ENCODE measurements at places on chromosomes 5 and 9. TPM values are rescaled to one million over a fixed set of nuclear protein-coding genes. Genes with fewer than 3 reads are reported as not detected.

The MATR3 gene
- 73.8 TPM for total RNA-seq

The LRRC19 gene
- total RNA-seq = 2.6 TPM

The ATP6V0E1 gene
- 113 TPM for total RNA-seq

The HEMGN gene
- total RNA-seq = 0.09 TPM

The PRR16 gene
- 1.2 TPM for total RNA-seq

The GADD45G gene
- total RNA-seq = 126 TPM

DNA sequence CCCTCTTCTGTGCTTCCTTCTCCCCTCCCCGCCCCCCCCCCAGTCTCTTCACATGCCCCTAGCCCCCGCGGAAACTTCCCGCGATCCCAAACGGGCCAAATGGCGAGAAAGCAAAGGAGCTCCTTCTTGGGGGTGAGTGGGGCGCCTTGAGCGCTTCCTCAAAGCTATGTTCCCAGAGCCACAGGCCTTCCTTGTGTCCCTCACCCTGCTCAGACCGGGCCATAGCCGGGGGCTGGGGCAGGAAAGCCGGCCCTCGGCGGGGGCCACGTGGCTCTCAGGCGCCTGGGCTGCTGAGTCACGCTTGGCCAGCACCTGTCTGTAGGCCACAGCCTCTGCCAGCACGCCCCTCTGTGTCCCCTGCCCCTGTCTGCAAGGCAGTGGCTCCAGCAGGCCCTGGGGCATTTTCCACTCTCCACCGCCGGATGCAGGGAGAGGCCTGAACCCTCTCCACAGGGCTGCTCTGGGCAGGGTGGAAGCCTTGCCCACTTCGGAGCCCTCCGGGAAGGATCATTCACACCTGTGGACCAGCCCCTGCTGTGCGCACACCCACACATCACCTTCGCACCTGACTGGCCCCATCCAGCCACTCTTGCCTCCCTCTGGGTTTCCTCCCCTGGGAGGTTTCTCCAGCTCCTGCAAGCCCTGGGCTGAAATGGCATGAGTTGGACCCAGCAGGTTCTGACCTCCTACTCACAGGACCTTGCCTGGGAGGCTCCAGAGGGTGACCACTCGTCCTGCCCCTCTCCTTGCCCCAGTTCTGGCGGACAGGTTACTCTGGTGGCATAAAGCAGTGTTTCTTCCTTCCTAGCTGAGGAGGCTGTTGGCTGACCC lies 1.2 kb upstream of the SQSTM1 start:
- peak; percentile 87 for DNase-seq

DNA sequence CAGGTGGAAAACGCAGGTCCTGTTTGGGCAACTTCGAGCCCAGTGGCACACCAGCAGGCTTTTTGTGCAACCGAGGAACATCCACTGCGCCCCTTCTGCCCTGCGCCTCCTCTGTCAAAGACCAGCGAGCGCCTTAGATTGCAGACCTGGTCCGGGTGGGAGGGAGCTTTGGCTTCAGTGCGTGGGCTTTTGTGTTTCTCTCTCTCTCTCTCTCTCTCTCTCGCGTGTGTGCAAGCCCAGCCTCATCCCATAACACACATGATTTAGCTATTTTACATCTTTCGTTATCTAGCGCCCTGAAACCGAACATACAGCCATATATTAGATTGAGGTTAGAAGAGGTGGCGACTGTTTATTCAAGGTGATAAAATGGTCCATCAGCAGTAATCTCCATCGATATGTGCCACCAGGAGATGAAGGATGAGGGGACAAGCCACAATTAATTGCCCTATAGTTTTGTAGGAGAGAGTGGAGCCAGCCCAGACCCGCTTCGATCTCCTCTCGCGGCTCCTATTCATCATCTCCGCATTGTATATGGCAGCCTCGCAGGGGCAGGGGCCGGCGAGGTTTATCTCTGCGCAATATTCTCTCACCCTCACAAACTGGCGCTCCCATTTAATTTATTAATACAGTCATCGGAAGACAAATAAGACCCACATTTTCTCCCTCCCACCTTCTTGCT lies 5.3 kb downstream of the PRDM6 start:
- DNase-seq = no peak

- no peak for DNase-seq
These were observed 53.9 kb upstream of the CPEB4 start for GRCh38 chr5:173834071-173834771.

- peak; percentile 74 for DNase-seq
These were observed 233.5 kb downstream of the FRMD3 start for GRCh38 chr9:83304686-83305085.

DNA sequence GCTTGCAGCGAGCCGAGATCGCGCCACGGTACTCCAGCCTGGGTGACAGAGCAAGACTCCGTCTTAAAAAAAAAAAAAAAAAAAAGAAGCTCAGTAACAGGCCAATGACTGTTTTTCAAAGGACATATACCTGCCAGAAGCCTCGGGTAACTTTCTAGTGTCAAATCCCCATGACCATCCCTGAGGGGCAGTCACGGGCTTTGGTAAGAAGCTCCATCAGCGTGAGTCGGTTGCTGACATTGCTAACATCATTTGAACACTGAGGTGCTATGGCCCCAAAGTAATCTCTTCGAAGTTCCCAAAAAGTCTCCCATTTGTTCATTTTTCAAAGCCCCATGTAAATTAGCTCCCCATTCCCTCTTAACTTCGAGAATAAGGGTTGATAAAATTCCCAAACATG lies 11.6 kb downstream of the NAIP start:
- no peak for DNase-seq

- DNase-seq = no peak
These were observed 5.0 kb upstream of the NSD1 start for GRCh38 chr5:177128551-177128981.

DNA sequence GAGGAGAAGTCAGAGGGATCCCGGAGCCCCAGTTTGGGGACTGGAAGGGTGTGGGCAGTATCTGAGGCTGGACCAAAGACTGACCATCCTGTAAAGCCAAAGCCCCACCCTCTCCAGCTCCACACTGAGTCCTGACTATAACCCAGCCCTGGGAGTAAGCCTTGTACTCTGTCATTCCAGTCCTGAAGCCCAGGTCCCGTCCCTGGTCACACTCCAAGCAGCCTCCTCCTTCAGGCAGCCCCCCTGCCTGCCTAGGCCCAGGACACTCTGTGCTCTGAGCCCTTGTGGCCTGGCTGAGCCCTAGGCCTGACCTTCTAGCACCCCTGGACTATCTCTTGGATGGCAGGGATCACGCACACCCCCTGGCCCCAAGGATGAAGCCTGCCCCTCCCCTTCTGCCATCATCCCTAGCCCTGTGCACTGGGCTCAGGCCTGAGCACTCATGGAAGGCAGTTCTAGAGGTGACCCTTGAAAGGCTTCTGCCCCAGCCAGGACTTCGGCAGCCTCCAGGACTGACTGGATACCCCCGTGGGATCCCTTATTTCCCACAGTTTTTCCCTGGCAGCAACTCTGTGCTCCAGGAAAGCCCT lies 28.0 kb upstream of the ENHO start:
- DNase-seq = no peak

DNA sequence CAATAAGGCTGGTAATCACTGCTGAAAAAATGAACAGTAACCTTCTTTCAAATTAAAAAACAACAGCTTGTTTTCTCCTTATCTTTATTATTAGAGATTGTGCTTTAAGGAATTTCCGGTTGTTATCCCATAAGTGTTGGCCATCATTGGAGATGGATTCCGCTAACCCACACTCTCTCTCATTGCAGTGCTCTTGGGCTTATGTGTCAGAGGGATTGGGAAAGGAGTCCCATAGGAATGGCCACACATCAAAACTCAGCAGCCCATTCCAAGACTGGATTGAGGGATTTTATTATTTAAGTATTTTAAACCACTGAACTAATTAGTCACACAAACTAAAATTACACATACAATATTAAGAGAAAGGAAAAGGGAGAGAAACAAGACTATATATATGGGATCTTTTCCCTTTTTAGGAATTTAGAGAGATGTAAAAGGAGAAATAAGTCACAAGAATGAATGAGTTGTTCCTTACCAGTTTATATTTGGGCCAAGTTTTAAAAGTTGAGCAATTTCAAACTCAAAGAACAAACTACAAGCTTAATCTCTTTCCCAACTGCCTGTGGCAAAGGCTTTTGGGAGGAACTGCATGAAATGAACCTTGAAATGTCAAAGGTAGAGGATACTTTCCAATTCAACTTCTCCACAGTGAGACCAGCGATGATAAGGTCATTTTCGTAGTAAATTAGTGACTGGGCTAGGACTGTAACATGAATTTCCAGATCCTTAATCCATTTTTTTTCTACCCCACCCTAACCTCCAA lies 2.4 kb downstream of the SPINK6 start:
- no peak for DNase-seq

DNA sequence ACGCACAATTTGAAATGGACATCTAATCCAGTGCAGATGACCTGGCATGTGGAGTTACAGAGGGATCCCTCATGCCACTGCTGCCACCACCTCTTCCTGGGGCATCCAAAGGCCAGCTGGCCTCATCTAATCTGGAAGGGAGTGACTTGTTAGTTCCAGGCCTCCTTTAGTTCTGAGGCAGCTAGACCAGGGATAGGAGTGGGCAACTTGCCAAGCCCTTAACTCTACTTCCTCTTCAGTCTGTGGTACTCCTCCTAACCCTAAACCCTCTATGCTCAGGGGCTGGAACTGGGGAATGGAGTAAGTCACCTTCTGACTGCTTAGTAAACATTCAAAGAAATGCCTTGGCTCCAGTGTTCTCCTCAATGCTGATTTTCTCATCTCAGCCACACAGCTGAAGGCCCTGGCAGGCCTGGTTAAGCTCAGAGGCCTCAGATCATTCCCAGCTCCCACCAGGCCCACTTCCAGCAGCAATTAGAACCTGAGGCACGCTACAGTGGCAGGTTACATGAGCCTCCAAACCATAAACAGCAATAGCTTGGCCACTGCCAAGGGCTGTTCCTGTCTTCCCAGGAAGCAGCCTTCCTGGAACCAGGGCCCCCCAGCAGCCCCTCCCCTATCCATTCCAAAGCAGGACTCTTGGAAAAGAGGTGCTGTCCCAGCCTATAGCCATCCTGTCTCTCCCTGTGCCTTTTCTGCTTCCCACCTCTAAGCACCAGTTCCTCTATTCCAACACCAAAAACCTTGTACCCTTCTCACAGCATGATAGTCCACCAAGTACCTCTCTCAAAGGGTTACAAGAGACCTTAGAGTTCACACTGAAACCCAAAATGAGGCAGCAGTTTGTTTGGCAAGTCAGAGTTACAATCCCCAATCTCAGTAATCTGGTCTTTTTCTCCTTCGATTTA lies 2.0 kb downstream of the EIF4EBP3 start:
- DNase-seq = no peak

GRCh38 chr5:78553580-78554353 lies 94.8 kb downstream of the LHFPL2 start:
- no peak for DNase-seq

DNA sequence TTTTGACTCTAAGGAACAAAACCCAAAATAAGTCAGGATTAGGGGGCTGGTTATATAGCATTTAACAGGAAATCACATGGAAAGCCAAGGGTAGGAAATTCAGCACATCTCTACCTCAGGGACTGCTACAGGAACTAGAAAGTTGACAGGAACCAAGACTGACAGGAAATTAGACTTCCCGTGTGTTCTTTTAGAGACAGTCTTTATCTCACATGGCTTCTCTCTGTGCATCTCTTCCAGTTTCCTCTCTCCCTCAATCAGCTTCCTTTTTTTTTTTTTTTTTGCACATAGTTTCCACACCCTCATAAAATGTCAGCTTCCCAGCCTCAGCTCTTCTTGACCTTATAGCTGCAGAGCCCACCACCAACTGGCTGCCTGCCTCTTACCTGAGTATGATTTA lies 4.8 kb downstream of the RECK start:
- DNase-seq = no peak

DNA sequence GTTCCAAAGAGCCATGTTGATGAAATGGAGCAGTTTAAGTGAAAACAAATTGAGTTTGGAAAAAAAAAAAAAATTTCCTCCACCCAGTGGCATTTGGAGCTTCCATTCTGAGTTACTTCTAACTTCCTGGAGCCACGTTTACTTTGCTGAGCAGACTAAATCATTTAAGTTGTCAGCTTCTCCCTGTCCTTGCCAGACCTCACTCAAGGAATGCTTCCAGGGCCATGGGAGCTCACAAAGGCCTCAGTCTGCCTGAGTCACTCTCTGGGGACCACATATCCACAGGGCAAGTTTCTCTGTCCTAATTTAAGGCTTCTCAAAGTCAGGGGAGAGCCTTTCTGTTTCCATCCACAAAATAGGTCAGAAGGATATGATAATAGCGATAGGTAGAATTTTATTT lies 210.3 kb upstream of the TNC start:
- no peak for DNase-seq

DNA sequence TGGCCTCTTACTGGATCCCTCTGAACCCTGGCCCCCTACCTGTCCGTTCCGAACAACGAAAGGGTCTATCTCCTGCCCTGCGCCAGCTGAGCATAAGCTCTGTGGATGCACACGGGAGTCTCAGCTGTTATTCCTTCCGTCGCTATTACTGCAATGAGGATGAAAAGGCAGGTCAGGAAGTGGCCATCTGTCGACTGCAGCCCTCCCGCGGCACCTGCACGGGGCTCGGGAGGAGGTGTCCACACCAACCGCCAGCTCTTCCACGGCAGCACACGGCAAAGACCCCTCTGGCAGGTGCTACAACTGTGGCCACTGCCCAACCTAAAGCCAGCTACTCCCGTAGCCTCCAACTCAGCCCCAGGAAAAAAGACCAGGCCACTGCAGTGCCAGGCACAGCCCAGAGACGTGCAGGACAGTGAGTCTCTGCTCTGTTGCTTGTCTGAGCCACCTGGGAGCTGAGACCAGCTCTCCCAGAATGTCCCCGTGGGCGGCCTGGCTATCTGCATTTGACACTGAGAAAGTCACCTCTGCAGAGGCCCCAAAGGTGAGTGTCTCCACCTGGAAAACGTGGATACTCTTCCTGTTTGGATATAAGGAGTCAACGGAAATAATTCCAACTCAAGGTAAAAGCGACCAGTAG lies 19.1 kb downstream of the CAMSAP1 start:
- no peak for DNase-seq

Data from right lobe of liver (tissue), 6 donors.